ENCODE measurements at places on chromosomes 13 and 19.

DNA sequence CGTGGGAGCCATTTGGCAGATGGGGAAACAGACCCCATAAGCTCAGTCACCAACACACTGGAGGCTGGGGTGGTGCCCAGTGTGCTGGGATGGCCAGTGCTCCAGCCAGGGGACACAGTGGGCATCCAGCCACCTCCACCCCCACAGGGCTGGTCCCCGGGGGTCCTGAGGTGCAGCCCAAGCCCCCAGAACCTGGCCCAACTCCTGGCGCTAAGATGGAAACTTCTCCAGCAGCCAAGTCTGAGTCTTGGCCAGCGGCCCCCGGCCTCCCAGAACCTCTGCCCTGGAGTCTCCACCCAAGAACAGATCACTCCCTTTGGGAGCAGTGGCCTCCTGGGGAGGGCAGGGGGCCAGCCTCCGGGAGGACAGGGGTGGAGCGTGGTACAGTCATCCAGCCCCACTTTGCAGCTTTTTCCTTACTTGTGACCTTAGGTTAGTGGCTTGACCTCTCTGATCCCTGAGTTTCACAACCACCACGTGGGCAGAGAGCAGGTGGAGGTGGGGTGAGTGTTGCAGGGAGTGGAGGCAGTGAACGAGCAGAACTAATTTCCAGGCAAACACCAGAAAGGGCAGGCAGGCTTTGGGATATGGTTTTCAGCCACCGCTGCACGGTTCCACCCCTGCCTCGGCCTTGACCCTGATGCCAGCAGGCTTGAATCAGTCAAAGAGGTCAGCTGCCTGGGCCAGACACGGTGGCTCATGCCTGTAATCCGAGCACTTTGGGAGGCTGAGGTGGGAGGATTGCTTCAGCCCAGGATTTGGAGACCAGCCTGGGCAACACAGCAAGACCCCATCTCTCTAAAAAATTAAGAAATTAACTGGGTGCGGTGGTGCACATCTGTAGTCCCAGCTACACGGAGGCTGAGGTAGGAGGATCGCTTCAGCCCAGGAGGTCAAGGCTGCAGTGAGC is 4.3 kb upstream of the NRTN start:
- DNase-seq = no peak

DNA sequence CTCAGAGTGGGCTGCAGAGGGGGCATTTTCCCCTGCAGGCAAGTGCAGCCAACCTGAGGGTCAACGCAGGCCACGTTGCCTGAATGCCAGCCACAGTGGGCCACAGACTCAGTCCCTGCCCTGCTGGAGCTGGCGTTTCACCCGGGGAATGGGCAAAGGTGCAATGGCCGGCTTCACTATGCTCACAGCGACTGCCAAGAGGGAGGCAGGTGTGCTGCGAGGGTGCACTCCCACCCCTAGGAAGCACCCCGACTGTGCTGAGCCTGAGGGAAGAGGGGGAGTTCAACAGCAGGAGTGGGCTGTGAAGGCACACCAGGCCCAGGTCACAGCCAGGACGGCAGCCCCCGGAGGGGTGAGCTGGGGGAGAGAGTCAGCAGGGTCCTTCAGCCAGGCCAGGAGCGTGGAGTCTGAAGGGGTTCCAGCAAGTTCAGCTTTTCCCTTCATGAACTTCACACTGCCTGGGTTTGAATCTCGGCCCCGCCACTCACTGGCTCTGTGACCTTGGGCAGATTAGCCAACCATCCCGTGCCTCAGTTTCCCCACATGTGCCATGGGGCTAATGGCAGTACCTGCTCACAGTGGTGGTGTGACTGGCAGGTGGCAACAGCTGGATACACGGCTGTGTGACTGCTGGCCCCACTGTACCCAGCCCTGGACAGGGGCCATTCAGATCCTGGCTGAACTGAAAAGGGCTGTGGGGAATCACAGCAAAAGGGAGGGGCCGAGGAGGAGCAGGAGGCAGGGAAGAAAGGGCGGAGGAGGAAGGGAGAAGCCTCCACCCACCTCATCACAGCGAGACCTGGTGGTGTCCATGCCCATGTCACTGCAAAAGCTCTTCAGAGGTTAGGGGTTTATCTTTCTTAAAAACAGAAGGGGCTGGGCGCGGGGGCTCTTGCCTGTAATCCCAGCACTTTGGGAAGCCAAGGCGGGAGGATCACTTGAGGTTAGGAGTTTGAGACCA is 7.6 kb downstream of the TRAPPC6A start:
- no peak for DNase-seq

DNA sequence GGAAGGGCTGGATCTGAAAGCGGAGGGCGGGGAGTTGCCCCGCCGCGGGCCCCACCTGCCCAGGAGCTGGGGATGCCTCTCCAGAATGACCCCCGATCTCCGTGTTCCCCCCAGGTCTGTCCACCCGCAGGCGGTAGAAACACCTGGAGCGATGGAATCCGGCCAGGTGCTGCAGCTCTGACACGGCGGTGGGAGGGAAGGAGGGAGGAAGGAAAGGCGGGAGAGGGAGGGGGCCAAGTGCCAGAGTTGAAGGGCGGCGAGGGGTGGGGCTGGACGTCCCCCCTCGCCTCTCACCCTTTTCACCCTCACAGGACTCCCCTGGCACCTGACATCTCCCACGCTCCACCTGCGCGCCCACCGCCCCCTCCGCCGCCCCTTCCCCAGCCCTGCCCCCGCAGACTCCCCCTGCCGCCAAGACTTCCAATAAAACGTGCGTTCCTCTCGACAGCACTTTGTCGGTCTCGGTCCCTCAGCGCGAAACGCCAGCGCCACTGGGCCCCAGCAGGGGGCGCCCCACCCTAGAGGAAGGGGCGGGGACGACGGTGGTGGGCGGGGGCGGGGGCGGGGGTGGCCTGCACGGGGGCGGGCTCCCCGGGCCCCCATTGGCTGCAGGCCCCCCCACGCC is 337 bp upstream of the FXYD7 start:
- DNase-seq = peak; percentile 56

DNA sequence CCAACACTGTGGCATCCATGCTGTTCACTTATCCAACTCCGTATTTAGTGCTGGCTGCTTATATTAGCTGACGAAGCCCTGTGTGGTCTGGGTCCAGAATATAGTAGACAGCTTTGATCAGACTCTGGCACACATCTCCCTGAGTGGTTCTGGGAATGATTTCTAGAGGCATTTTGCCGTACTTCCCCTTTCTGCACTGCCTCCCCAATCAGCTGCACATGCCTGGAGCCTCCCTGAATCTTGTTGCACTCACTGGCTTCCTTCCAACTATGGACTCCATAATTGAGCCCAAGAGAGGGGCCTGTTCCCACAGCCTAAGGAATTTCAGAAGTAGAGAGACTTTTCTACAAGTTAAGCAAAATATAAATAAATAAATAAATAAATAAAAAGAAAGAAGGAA is 30.4 kb upstream of the PCDH8 start:
- no peak for DNase-seq

- no peak for DNase-seq
Measured at GRCh38 chr19:7924651-7925170, 1.2 kb downstream of the CTXN1 start.

DNA sequence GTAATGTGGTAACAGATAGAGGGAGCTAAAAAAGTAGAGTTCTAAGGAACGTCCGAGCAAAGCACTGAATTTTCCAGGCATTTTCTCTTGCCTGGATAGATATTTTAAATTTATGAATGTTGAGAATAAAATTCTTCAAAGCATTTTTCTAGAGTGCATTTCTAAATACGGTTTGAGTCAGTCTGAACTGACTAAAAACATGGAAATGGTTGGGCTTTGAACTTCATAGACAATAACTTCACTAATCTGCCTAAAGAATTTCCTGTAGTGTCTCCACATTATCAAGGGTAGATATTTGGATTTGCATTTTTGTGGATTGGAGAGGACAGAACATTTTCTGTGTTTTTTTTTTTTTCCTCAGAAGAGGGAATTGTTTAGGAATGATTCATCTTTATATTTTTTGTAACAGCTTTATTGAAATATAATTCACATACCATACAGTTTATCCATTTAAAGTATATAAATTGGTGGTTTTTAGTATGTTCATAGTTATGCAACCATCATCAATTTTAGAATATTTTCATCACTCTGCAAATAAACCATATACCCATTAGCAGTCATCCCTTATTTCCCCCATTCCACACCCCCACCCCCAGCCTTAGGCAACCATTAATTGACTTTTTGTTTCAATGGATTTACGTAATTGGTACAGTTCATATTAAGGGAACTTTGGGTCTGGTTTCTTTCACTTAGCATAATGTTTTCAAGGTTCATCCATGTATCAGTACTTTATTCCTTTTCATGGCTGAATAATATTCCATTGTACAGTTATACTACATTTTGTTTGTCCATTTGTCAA is 20.7 kb downstream of the GARRE1 start:
- DNase-seq = no peak

GRCh38 chr13:84118839-84119409 is 236.7 kb upstream of the SLITRK1 start:
- DNase-seq = no peak

GRCh38 chr13:36067746-36068381 is 63.3 kb downstream of the DCLK1 start:
- no peak for DNase-seq

DNA sequence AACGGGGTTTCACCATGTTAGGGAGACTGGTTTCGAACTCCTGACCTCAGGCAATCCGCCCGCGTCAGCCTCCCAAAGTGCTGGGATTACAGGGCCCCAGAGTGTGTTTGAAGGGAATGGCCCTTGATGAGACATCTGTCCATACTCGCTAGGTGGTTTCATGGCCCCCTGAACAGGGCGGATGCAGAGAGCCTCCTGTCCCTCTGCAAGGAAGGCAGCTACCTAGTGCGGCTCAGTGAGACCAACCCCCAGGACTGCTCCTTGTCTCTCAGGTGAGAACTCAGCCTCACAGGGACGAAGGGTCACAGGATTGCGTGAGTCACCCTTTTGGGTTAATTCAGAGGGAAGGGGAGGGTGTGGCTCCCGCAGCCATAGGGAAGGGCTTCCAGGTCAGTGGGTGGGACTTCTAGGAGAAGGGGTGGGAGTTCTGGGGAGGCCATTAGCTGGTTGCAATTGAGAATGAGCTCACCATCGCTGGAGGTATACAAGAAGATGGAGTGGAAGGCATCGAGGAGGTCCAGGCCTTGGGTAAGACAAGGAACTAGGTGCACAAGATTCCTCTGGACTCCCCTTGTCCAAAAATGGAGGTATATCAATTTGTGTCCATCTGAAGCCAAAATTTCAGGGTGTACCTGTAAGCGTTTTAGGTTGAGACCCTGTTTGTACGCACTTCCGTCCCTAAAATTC is 9.2 kb downstream of the SHD start:
- no peak for DNase-seq

GRCh38 chr19:16536130-16536529 is 6.1 kb downstream of the CHERP start:
- DNase-seq = no peak

GRCh38 chr19:46713781-46714443 is 3.0 kb downstream of the PRKD2 start:
- DNase-seq = peak; percentile 65

DNA sequence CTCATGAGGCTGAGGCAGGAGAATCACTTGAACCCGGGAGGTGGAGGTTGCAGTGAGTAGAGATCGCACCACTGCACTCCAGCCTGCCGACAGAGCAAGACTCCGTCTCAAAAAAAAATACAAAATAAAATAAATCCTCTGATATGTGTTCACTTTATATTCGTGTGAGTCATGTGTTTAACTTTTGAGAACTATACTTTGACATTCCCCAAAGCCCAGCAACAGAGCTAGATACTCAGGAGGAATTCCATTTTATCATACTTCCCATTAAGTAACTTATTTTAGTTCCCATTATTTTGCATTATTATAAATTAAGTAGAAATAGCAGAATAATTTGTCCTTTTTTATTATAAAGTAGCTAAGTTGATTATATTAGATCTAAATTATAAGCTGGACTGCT is 3.3 kb upstream of the CHAMP1 start:
- no peak for DNase-seq

DNA sequence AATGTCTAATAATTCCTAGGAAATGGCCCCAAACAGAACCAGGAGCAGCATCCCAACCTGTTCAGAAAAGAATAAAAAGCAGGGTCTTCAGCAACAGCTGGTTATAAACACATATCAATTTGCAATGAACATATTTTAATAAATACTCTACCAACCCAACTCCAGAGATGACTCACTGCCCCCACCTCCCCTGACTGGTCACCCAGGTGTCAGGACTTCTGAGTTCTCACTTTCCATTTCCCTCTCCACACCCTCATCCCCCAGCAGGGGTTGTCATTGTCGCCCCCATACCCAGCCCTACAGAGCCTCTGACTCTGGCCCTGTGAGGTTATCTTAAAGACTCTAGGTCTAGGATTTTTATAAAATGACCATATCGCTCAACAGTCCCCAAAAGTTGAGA is 6.9 kb downstream of the SERPINE3 start:
- no peak for DNase-seq

DNA sequence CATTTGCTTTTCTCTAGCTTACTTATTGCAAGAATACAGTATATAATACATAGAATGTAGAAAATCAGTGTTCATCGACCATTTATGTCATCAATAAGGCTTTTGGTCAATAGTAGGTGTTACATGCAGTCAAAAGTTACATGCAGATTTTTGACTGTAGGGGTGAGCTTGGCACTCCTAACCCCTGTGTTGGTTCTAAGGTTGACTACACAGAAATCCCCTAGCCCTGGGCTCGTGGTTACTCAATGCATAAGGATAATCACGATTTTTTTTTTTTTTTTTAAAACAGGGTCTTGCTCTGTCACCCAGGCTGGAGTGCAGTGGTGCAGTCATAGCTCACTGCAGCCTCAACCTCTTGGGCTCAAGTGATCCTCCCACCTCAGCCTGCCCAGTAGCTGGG is 4.0 kb upstream of the NWD1 start:
- DNase-seq = no peak

- DNase-seq = no peak
Measured at GRCh38 chr13:78576261-78576660, 27.1 kb downstream of the POU4F1 start.

DNA sequence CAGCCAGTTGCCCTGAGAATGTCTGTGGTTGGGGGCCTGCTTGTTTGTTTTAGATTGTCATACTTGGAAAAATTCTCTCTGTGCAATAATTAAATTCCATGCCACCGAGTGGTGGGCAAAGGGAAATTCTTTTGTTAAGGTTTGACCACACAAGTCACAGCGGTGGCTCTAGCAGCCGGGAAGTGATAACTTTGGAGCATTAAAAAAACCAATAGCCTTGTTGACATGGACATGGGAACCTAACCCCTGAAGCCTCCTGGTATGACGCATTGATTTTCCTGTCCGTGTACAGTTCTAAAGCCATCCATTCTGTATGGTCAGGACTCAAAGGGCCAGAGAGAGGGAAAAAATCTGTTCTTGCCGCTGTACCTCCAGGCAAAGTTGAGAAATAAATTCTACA is 384.9 kb upstream of the ZNF507 start:
- no peak for DNase-seq

- no peak for DNase-seq
Measured at GRCh38 chr13:47457626-47458025, 543.4 kb downstream of the SUCLA2 start.

Measured in stimulated activated CD4-positive, alpha-beta T cell treated with anti-CD3 and anti-CD28 coated beads, Interleukin-15, amount 100 ng/mL, for 1 hour (primary cell).